ENCODE measurements at places on chromosomes 2 and 18.

- no peak for DNase-seq
Observed at GRCh38 chr18:32968248-32968647, 195.4 kb upstream of the KLHL14 start.

DNA sequence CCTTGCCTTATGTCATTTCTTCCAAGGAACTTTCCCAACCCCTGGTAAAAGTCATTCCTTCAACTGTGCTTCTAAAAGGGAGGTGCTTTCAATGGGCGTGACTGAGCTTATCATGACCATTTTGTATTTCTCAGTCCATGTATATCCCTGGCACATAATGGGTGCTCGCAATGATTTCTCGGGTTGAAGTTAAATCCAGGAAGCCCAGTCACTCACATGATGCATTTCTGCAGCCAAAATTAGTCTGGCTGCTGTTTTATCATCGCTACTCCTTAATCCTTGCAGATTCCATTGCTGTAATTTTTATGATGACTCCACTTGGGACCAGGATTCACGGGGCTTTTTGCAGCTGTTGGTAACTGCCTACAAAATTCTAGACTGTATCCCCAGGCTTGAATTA lies 25.9 kb upstream of the RFX8 start:
- DNase-seq: no peak

- no peak for DNase-seq
Observed at GRCh38 chr2:85623991-85624390, 8.0 kb downstream of the USP39 start.

DNA sequence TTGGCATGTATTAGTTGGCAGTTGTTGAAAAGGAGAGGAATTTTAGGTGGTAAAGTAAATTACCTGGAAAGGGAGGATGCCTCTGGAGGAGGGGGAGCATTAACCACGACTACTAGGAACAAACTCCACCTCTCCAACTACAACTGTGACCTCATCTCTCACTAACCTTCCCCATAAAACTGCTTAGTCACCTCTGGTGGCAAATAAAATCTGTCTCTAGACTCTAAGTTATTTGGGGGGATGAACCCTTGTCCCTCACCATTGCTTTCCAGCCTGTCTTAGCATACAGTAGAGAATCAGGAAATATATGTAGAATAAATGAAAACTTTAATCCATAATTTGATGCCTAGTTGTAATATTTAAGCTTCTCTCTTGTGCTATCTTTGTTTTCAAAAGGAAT lies 27.6 kb upstream of the MYO1B start:
- no peak for DNase-seq

DNA sequence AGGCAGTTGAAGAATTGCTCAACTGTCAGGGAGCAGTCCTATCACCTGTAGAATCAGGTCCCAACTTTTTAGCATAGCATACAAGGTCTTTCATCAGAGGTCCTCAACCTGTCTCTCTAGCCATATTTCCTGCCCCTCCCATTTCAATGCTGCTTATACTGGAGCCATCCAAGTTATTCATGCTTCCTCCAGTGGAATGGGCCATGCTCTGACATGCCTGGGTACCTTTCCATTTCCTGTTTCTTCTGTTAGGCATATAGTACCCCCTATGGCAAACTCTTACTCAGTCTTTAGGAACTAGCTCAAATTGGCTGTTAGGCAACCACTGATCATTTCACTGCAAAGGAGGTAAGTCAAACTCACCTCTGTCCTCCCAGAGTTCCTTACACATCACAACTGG lies 51.0 kb upstream of the ABCA12 start:
- no peak for DNase-seq

DNA sequence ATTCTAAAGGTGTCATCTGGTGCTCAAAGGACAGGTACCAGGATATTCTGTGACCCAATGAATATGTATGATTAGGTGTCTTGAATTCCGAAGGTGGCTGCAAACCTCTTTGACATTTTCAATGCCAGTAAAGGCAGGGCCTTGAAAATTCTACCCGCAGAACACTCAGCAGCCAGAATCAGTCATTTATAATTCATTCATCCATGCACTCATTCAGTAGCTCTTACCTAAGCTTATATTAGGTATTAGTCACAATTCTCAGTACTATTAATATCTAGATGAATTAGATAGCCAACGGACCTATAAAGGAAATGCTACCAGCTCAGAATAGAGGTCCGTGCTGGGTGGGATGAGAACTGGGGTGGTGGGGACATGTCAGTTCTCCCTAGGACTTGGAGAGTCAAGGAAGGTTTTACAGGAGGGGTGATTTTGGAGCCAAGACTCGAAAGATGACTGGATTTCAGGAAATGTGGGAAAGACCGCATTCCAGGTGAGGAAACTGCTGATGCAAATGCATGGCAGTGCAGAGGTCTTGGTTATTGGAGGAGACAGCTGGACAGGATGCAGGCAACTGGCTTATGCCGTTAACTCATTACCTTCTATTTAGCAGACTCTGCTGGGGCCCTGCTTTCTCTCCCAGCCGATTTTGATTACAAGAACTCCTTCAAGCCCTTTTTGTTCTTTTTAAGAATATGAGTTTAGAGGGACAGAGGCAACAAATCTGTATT lies 7.2 kb downstream of the TRIB2 start:
- DNase-seq: no peak

- no peak for DNase-seq
Observed at GRCh38 chr2:171956135-171956825, 34.0 kb downstream of the HAT1 start.

DNA sequence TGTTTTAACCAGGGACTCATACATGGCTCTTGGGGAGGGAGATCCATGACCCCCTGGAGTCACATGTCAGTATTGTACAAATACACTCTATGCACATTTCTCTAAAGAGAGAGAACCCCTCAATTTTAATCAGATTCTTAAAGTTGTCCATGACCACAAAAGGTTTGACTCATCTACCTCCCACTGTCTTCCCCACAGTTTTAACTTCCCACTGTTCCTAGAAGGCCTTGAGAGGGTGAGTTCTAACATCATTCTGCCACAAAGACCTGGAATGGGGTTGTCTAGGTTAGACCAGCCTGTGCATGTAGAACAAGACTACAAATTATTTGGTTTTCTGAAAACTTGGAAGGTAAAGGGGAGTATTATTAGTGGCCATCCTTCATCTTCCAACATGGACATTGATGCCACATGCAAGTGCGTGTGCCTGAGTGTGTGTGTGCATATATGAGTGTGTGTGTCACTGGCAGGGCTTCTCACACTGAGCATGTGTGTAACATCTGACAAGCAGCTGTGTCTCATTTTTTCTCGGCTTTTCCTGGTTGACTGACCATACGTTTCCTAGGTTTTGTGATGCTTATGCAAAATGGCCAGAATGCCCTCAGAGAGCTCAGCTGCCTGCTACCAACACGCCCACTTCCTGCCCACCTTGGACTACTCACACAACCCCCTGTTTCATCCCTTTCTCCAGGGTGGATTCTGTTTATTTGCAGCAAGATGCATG lies 94.6 kb upstream of the LGALSL start:
- DNase-seq: no peak

DNA sequence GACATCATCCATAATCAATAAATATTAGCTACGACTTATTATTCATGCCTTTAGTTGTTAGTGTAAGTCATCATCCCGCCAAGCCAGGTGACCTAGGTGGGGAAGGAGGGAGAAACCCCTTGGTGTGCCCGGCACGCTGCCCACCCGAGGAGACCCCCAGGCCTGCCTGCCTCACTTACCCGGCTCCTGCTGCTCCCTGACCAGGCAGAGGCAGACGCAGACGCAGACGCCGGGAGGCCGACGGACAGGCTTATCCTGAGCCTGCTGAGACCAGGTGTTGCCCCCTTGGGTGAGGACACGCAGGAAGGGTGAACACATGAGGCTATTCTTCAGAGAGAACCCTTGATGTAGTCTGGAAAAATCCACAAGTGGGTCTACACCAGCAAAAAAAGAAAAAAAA lies 401.8 kb downstream of the GALR1 start:
- DNase-seq: no peak

DNA sequence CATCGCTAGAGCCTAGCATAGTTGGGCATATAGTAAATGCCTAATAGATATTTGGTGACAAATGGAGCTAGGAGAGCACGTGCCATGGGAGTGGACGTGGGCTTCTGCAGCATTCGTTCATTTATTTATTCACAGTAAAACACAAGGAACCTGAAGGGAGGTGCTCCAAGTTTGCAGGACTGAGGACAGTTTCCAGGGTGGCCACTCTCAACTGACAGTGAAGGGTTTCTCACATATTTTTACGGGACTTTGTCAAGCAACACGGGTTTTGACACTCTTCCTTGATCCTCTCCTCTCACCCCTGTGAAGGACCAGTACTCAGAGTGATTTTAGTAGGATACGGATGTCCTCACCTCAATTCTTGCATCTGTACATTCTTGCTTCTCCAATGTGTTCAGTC lies 135.0 kb upstream of the TTC39C start:
- DNase-seq: no peak

GRCh38 chr2:487186-488079 lies 189.8 kb downstream of the TMEM18 start:
- DNase-seq: no peak

- no peak for DNase-seq
Observed at GRCh38 chr18:48003426-48004349, 73.2 kb upstream of the SMAD2 start.

GRCh38 chr18:72721330-72721729 lies 146.5 kb downstream of the NETO1 start:
- no peak for DNase-seq

DNA sequence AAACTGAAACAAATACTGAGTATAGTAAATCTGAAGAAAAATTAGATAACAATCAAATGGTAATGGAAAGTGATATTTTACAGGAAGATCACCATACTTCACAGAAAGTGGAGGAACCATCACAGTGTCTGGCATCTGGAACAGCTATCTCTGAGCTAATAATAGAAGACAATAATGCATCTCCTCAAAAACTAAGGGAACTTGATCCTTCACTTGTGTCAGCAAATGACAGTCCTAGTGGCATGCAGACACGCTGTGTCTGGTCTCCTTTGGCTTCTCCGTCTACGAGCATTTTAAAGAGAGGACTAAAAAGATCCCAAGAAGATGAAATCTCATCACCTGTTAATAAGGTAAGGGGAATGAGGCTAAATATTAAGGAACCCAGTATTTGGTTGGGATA lies 56.1 kb downstream of the RIF1 start:
- no peak for DNase-seq

DNA sequence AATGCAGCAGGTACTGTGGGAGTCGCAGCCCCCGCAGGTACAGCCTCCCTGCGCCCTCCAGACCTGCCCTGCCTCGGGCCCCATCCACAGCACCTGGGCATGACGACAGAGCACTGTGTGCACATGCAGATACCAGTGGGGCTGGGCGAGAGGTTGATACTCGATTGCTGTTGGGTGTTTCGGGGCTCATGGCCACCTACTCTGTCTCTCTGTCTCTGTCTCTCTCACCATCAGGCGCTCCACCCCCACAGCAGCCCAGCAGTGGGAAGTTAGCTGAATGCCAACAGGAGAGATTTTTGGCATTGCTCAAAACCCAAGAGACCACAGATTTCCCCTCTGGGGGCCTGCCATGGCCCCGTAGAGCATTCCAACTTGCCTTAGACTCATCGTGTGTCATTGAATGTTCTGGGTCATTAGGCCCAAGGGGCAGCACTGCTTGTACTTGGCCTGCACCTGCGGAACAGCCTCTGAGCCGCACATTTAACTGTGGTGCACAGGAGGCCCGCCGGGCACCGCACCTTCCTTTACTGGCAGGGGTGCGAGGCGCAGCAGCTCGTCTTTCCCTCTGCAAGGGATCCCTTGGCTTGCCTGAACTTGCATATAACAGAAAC lies 18.8 kb downstream of the KCNIP3 start:
- DNase-seq: no peak

GRCh38 chr2:133840761-133841160 lies 272.5 kb upstream of the NCKAP5 start:
- DNase-seq: no peak

- no peak for DNase-seq
Observed at GRCh38 chr2:41963661-41964525, 83.9 kb upstream of the PKDCC start.

DNA sequence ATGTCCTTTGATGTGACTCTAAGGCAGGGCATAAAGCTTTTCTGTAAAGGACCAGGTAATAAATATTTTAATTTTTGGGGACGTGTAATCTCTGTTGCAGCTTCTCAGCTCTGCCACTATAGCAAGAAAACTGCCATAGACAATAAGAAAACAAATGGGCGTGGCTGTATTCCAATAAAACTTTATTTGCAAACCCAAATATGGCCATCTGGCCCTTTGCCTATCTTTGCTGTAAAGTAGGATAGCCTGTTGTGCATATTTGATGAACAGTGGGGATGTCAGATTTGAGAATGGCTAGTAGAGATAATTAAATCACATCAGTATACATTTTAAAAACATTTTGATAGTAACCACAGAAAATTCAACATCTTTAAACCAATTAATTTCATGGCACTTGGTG lies 95.6 kb upstream of the NOSTRIN start:
- DNase-seq: no peak

DNA sequence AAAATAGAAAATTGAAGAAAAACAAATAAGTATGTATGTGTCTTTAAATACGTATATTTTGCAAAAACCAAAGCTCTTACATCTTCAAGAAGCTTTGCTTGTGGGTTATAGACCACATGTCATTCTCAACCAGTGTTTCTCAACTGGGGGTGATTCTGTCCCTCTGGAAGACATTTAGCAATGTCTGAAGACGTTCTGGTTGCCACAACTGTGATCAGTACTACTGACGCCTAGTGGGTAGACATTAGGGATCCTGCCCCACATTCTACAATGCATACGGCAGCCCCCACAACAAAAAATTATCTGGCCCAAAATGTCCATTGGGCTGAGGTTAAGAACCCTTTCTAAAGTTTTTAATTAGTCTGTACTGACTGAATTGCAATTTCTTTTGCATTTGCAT lies 48.4 kb downstream of the UNC50 start:
- peak; percentile 33 for DNase-seq

GRCh38 chr2:189394525-189394924 lies 46.7 kb upstream of the WDR75 start:
- no peak for DNase-seq
